HEK293T (cell line): ENCODE measurements at places on chromosomes 3 and 15.

DNA sequence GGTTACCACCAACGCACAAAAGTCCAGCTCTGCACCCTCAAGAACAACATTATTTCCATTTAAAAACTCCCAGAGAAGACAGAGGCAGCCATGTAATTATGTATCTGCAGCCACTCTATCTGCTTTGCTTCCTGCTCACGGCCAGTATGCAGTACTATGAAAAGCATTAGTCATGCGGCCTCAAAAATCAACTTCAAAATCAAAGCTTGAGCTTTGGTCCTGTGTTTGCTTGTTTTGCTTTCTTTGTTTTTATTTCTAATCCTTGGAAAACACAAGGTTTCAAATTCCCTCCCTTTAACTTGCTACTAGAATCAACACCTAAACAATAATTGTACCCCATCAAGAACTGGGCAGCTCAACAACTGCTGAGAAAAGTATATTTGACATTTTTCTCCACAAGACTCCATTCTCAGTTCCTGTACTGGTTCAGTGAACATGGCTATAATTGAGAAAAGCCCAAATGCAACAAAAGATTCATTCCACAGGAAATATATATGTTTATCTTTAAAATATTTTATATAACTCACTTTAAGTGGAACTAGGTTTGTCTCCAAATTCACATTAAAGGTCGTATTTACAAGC, 37.6 kb downstream of the GBE1 start:
- no peak for DNase-seq

DNA sequence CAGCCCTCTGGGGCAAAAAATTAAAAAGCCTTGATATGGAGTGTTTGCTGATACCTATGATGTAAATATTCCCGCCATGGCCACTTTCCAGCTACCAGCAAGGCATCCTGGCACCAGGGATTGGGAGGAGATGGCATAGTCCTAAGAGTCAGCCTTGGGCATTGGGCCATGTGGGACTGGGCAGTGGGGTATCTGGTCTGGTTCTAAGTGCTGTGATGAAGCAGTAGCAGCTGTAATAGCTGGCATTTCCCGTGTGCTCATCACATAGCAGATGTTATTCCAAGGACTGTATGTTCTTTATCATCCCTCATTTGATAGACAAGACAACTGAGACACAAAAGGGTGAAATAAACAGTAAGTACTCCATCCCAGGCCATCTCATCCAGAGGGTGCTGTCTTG, 6.9 kb upstream of the SACM1L start:
- no peak for DNase-seq

- no peak for DNase-seq
These were observed 424.7 kb upstream of the THBS1 start for GRCh38 chr15:39156166-39156565.

DNA sequence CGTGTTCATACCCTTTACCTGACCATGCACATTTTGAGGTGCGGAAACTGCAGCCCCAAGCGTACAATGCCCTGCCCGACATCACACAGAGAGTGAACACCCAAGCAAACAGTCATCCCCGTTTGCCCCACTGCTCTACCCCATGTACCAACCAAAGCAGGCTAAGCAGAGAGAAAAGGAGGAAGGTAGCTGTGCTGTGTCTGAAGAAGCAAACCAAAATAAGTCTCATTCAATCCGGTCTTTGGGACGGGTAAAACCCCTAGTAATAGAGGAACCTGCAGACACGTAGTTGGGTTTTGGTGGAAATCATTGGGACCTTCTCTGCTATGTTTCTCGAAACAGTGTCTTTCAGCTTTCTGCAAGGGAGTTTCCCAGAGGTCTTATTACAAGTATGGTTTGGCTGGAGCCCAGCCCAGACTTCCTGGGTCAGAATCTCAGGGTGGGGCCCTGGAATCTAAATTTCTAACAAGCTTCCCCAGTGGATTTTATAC, 164.6 kb upstream of the HES1 start:
- DNase-seq = no peak

- no peak for DNase-seq
These were observed 333.4 kb upstream of the TBC1D5 start for GRCh38 chr3:18075799-18076198.
